ENCODE measurements at places on chromosomes 2 and 18.

DNA sequence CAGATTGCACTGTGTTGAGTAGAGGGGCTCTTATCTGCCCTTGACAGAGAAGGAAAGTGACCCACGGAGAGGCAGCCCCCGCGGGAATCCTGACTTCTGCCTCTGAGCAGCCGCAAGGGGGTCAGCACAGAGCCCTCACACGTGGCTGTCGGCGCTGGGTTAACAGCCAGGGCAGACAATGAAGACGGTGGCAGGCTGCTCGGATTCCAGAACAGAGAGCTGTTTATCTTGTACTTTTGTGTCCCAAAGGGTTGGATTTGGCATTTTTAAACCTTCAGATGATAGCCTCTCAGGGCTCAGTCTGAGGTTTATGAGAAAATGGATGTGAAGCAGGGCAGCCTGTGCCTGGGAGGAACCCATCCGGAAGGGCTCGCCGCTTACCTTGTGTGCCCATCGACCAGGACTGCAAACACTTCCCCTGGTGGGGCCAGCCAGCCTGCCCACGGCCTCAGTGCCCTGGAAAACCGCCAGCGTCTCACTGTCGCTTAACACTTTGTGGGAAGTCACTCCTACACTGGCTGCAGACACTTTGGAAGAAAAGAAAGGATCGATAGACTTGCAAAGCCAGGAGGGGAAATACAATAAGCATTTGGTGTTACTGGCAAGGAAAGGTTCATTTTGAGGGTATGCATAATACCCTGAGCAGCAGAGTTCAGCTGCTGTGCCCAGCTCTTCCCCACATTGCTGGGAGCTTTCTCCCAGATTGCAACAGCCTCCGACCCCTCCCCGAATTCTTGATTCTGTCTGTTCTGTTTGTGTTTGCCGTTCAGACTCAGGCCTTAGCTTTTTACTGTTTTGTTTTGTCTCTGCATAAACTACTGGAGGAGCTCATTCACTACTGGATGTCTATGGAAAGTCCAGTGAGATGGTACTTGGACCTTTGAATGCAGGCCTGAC lies 325.3 kb upstream of the MYT1L start:
- DNase-seq, result peak; percentile 61

- no peak for DNase-seq
Observed at GRCh38 chr2:19538411-19538963, 180.1 kb upstream of the OSR1 start.

DNA sequence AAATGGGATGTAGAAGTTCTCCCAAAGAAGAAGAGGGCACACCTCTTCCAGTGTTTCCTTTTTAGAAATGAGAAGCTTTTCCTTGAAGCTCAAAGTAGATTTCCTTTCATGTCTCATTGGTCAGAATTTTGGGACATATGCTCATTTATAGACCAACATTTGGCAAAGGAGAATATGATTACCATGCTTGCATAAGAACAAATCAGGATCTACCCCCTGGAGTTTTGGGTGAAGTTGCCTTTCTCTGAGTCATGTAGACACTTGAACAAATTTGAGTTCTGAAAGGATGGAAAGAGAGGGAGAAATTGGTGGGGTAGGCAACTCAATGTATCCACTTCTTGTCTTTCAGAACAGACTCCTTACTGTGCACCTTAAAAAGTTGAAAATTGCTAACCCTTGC lies 409.0 kb downstream of the SLC4A3 start:
- no peak for DNase-seq

GRCh38 chr2:134669731-134670669 lies 48.8 kb downstream of the TMEM163 start:
- no peak for DNase-seq

DNA sequence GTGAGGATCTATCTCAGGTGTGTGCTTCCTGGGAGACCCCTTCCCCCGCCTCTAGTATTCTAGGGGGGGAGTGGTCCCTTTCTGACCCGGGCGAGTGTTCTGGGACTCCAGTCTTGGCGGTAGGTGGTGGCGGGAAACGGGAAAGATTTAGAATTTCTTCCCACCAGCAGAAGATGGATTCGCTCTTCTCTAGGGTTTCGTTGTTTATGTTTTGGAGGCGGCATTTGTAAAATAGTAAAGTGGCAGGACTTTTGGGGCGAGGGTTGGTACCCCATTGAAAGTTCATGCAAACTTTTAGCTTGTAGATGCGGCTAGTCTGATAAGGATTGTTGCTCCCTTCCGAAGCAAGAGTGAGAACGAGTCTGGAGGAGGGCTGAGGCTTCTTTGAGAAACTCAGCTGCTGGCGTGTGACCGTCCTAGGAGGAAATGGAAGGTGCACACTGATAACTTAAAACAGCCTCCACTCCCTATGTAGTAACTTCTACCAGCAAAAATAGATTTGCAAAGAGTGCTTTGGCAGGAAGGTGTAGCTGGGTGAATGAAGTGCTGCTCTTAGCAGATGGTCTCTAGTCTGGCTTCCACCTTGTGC lies 412 bp downstream of the GPD2 start:
- DNase-seq, result no peak

GRCh38 chr2:53315149-53315548 lies 452.5 kb upstream of the CHAC2 start:
- no peak for DNase-seq

- DNase-seq, result no peak
Observed at GRCh38 chr2:233761040-233761769, 1.1 kb downstream of the UGT1A1 start.

- DNase-seq, result no peak
Observed at GRCh38 chr2:180707175-180707883, 273.1 kb upstream of the UBE2E3 start.

GRCh38 chr18:37674570-37674969 lies 109.0 kb upstream of the CELF4 start:
- DNase-seq, result no peak

All from NCI-H1092 treated with DMSO at 0.1 percent for 48 hours (cell line).